Testis (tissue), 5 donors: ENCODE measurements at places on chromosomes 5 and 9.

DNA sequence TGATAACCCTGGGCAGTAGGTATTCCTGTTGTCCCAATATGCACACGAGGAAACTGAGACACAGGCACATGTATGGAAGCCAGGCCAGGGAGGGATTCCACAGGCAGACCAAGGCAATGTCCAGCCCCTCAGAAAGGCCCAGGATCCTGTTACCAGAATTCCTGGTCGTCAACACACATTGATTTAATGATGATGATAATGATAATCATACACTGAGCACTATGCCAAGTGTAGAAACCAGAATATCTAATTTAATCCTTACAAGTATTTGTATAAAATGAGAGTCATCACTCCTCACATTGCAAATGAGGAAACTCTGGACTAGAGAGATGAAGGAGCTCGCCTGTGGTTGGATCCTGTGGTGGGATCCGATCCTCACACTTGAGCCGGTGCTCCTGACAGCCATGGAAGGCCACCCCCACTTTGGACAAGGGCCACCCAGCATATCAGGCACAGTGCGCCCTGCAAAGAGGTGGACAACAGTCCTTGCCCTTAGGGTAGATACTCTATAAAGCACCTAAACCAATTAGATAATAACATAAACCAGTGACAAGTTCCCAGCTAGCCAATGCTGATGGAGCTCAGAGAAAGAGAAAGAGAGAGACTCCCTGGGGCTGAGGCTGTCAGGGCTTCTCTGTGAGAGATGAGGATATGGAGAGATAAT lies 185.3 kb downstream of the SLIT3 start:
- H3K36me3 ChIP-seq = no peaks in the 10 kb centered on the region
- no peak overlapping the region for H3K27ac ChIP-seq
- peaks cover 3% of the 10 kb centered on the region for H3K4me1 ChIP-seq

- no peaks in the 10 kb centered on the region for H3K27me3 ChIP-seq
- DNase-seq = peak; percentile 42
- peaks cover 6% of the 10 kb centered on the region for H3K4me1 ChIP-seq
- H3K27ac ChIP-seq = no peak overlapping the region
Measured at GRCh38 chr9:124251605-124252378, 6.0 kb upstream of the NEK6 start.

DNA sequence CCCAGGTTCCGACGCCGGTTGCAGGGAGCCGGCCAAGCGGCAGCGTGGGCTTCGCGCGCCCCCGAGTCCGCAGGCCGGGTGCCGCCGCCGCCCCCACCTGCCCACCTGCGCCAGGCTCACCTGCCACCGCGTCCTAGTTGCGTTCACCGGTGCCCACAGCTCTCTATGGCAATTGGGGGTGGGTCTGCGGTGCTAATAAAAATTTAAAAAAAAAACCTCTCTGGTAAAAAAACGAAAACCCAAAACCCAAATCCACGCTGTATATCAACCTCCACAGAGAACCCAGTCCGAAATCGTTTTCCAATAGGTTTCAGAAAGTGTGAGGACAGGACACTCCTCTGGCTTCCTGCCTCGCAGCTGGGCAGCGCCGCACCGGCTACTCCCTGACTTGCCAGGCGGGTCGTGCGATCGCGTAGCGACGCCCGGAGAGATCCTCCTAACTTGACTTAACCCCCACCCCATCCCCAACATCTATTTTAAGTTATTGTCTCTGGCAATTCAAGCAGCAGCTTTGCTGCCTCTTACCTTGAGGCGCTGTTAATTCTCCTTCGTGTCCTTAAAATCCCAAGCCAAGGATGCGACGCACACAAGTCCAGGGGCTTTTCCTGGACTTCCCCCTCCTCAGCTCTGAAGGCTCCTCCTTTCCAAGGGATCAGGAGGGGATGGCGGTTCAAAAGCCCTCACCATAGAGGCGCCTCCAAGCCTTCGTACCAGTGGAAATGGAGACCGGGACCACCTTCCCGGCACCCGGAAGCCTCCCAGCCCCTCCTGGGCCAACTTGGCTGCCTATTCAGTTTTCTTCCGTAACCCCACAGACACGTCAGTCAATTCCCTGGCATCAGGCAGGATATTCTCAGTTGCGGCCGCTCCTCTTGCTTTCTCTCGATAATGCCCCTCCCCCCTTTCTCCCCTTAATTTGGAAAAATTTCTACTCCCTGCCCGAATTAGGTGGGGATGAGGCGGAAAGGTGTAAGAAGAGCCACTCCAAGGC lies 1639.4 kb upstream of the C9orf72 start:
- DNase-seq = peak; percentile 57
- no peak overlapping the region for H3K27ac ChIP-seq
- no peaks in the 10 kb centered on the region for H3K36me3 ChIP-seq
- peak overlapping the region; percentile 69 for H3K4me3 ChIP-seq
- H3K4me1 ChIP-seq = no peaks in the 10 kb centered on the region

GRCh38 chr9:27414220-27414761 lies 109.8 kb upstream of the IFNK start:
- DNase-seq = peak; percentile 37
- peak overlapping the region; percentile 84 for H3K27ac ChIP-seq
- no peaks in the 10 kb centered on the region for H3K36me3 ChIP-seq

GRCh38 chr9:130262771-130263170 lies 2.8 kb upstream of the HMCN2 start:
- H3K27me3 ChIP-seq = no peaks in the 10 kb centered on the region
- H3K36me3 ChIP-seq = no peaks in the 10 kb centered on the region
- no peak for DNase-seq
- H3K4me3 ChIP-seq = no peak overlapping the region
- H3K4me1 ChIP-seq = no peaks in the 10 kb centered on the region
- no peak overlapping the region for H3K27ac ChIP-seq

DNA sequence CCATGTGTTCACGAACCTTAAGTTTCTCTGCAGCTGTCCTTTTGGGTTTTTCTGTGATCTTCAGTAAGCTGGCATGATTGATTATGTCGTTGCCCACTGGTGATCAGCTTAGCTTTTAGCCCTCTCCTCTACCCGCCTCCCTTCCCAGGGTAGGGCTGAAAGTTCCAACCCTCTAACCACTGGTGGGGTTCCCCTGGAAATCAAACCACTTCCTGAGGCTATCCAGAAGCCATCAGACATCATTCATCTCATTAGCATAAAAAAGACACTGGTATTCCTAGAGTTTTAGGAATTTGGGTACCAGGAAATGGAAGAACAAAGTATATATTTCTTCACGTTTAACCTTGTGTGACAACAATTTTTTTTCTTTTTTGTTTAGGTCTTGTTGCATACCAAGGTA lies 29.8 kb downstream of the SPIN1 start:
- H3K27me3 ChIP-seq = no peaks in the 10 kb centered on the region
- H3K36me3 ChIP-seq = no peaks in the 10 kb centered on the region
- no peak overlapping the region for H3K4me3 ChIP-seq
- H3K27ac ChIP-seq = no peak overlapping the region
- no peak for DNase-seq
